Stimulated activated CD8-positive, alpha-beta memory T cell treated with anti-CD3 and anti-CD28 coated beads, Interleukin-4, amount 100 ng/mL, for 24 hours (primary cell): ENCODE measurements at places on chromosomes 1 and 21.

DNA sequence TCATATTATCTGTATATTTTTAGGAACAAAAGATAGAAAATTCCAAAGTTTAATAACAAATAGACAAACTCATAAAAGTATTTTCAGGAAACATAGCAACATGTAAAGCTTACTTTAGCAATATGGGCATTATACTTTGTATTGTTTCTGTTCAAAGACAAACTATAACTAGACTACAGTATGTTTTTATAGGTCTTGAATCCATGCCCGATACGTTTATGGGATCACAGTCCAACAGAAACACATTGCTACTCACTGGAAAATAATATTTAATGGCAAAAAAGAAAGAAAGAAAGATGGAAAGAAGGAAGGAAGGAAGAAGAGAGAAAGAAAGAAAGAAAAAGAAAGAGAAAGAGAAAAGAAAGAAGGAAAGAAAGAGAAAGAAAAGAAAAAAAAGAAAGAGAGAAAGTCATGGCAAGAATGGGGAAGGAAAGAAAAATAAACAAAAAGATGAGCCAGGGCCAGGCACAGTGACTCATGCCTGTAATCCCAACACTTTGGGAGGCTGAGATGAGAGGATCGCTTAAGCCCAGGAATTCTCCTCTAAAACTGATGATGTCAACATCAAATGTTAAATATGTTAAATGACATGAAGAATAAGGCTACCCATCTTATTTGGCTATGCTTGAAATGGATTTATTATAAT, 32.7 kb downstream of the TM2D1 start:
- DNase-seq: no peak

GRCh38 chr1:98849969-98850636, 154.6 kb downstream of the PLPPR5 start:
- DNase-seq: no peak

- DNase-seq: no peak
Observed at GRCh38 chr1:202034683-202035462, 24.5 kb downstream of the ELF3 start.

- DNase-seq: no peak
Observed at GRCh38 chr1:38953433-38953860, 11.8 kb upstream of the RHBDL2 start.

- no peak for DNase-seq
Observed at GRCh38 chr1:12616709-12617373, 1.2 kb downstream of the DHRS3 start.

DNA sequence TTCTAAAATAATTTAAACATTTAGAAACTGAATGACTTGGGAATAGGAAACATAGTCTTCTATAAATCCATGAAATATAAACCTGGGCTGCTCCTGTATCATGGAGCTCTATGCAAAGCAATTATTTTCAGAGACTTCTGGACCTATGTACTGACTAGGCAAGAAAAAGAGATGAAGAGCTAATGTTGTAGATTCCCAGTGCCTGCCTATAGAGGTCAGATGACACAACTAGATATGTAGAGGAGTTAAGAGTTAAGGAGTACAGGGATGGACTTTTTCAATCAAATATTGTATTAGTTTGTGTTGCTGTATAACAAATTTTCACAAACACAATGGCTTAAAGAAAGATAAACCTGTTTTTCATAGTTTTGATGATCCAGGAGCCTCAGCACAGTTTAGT, 1434.5 kb downstream of the KCNT2 start:
- DNase-seq: no peak

GRCh38 chr1:159548126-159548525, 12.3 kb upstream of the OR10J5 start:
- no peak for DNase-seq

DNA sequence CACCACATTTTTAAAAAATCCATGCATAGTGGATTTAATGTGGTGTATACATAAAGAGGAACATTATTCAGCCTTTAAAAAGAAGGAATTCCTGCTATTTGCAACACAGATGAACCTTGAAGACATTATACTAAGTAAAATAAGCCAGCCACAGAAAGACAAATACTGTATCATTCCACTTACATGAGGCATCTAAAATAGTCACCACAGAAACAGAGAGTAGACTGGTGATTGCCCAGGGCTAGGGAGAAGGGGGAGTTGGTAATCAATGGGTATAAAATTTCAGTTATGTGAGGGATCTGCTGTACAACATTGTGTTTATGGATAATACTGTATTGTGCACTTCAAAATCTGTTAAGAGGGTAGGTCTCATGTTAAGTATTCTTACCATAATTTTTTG, 10.0 kb downstream of the FAM163A start:
- no peak for DNase-seq

DNA sequence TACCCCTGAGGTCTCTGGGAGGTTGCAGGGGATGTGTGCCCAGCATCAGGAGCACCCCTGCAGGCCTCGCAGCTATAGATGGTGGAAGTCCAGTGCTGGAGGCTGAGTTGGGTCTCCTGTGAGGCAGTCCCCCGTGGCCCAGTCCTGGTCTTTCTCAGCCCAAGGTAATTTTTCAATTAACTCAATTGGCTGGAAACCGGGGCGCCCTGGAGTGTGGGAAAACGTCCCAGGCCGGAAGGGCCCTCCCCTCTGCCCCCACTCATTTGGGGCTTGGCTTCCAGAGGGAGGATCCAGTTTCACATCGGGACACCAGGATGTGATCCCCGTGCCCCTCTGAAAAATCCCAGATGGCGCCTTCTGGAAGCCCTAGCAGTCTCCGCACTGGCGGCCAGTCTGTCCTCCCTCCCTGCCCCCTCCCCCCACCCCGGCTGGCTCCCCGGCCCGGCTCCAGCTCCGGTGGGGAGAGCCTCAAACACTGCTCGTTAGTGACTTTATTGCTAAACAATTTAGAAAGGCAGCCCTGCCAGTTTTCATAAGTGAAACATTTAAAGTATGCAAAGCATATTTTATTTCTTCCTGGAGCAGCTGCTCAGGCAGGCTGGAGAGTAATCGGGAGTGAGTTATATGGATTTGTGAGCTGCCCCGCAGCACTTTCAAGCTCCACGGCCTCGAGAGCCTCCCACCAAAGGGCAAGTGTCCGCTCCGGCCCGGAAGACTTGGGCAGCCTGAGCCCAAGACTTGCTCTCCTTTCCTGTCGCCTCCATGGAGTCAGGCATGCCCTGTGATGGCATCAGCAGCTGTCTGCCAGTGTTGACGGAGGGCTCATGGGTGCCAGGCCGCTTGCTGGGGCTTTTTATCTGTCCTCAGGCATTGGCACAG, 208.2 kb upstream of the TMEM51 start:
- DNase-seq: no peak

DNA sequence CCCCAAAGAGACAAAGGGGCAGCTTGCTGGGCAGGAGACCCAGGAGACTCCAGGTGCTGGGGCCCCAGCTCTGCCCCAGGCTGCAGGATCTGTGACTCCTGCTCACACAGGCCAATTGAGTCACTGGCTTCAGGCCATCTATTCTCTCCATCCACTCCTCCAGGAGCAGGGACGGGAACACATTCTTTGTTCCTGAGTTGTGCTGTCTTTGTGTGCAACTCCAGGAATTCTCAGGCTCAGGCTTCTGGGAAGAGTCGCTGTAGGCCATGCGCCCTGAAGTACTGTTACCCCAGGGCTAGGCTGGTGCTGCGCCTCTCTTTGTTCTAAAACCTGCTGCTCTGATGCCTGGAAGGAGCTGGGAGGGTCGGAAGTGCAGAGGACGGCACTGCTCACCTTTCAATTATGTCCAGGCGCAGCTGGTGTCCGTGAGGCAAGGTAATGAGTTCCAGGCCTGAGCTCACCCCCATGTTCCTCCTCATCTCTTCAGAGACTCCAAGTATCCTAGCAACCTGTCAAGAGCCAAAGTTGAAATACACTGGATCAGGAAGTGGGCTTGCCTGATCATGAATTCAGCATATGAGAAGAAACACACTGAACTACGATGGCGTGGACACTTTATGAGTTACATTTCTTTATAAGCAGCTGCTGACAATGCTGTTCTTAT, 105.9 kb downstream of the BCAR3 start:
- DNase-seq: no peak

DNA sequence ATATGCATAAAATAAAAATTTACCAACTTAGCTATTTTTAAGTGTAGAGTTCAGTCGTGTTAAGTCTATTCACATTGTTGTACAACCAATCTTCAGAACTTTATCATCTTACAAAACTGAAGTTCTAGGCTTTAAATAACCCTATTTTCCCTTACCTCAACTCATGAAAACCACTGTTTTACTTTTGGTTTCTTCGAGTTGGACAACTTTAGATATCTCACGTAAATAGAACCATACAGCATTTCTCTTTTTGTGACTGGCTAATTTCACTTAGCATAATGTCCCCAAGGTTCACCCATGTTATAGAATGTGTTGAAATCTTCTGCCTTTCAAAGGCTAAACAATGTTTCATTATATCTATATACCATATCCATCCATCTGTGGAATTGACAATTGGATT, 819.0 kb upstream of the ADGRL4 start:
- DNase-seq: no peak

- DNase-seq: no peak
Observed at GRCh38 chr1:64712049-64712448, 32.8 kb upstream of the RAVER2 start.

DNA sequence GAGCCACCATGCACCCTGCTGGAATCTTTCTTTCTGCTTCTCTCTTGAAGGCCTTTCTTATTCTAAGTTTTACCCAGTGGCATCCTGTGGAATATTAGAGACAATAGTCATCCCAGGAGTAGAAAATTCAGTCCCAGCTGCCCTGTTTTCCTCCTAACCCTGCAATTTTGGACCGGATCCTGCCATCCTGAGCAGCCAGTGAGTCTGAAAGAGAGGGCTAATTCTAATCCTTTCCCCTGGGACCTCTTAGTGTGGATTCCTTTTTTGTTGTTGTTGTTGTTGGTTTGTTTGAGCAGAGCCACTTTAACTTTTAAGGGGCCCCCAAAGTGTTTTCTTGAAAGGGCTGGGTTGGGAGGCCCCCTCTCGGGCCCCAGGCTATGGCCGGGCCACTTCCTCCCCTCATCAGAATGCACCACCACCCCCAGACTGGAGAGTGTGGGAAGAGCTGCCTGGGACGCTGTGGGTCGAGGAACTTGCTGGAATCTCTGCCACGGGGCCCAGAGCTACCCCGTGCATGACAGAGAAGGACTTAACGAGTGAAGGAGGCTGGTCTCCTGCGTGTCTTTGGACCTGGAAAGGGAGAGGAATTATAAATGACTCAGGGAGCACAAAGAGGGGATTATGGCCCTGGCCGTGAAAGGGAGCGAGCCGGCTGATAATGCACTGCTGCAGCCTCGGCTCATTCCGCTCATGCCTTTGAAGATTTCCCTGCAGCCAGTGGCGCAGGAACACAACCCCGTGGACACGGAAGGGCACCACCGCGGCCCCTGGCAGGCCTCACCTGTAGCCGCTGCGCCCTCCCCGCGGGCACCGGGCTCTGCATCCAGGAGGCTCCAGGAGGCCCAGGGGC, 81.0 kb upstream of the AKT3 start:
- DNase-seq: no peak

- DNase-seq: no peak
Observed at GRCh38 chr1:53982034-53982762, 35.8 kb downstream of the LDLRAD1 start.
